ENCODE measurements at places on chromosomes 1 and 21.

DNA sequence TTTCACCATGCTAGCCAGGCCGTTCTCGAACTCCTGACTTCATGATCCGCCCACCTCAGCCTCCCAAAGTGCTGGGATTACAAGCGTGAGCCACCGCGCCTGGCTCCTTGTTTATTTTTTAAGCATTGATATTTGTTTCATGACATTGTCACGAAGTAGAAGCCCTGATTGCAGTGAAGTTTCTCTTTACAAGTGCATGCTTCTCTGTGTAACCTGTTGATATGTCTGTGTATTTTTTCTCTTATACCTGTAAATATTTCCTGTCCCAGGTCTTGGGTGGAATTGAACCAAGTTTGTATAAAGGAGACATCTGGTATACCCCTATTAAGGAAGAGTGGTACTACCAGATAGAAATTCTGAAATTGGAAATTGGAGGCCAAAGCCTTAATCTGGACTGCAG is 73.5 kb upstream of the FAM3B start:
- no peak for DNase-seq

DNA sequence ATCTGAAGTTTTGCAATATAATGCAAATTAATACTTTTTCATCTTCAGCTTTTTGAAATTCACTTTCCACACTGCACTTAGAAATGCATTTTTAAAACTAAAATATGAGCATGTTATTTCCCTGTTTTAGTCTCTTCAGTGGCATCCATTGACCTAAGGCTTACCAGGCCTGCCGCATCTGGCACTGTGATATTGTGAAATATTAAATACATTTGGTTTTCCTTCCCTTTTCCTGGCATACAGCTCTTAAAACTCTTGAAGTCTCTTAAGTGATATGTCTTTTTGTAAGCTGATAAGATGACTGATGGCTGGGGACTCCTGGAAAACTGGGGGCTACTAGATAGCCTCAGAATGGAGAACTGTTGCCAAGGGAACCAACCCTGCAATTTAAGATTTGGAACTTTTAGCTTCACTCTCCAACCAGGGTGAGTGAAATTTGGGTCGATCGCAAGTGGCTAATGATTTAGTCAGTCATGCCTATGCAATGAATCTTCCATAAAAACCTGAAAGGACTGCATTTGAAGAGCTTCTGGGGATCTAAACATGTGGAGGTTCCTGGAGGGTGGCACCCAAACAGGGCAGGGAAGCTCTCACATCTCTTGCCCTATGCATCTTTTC is 75.5 kb upstream of the PDC start:
- DNase-seq: no peak

DNA sequence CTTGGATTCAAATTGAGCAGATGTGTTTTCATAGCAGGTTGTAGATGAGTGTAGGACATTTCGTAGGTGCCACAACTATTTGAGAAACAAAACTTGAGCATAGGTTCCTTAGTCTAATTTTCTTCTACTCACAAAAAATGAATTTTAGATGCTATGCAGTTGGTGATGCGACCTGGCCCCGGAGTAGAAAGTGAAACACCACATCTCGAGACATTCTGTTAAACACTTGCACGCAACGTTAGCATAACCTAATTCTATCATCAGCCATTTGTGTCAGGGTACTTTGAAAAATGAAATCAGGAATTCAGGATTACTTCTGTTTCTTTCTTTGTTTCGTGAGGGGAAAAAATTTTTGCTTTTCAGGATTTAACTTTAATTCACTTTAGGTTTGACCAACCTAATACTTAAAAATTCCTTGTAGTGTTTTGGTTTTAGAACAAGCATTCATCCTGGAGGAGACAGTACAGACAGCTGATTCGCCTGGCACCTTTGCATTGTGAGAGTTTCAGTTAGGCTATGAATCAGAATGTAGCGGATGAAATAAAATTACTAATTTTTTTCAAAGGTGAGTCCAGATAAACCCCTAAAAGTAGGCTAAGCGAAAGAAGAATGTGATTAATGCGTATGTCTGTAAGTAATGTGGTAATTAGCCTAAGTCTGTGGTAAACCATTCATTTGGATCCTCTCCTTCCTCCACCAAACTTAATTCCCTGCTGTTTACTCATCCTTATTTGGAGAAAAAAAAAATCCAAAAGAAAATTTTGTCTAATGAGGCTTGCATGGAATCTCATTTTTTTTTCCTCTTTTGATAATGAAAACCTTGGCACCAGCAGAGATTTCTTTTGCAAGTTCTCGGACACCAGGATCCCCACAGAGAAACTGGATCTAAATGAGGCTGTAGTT is 44.9 kb downstream of the MAP3K21 start:
- no peak for DNase-seq

- DNase-seq: no peak
Measured at GRCh38 chr1:32077451-32077850, 4.7 kb downstream of the TMEM39B start.

DNA sequence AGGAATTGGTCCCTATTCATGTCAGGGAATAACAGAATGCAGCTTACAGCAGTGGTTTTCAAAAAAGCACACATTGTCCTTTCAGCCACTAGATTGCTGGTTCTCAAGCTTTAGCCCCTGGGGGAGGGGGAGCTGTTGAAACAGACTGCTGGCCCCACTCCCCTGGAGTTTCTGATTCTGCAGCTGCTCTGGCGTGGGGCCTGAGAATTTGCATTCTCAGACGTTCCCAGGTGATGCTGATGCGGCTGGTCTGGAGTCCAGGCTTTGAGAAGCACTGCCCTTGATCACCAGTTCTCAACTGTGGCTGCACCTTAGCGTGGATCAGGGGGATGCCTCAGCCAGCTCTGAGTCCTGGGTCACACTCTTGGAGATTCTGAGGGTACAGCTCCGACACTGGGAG is 62.7 kb upstream of the LAPTM5 start:
- DNase-seq: no peak

DNA sequence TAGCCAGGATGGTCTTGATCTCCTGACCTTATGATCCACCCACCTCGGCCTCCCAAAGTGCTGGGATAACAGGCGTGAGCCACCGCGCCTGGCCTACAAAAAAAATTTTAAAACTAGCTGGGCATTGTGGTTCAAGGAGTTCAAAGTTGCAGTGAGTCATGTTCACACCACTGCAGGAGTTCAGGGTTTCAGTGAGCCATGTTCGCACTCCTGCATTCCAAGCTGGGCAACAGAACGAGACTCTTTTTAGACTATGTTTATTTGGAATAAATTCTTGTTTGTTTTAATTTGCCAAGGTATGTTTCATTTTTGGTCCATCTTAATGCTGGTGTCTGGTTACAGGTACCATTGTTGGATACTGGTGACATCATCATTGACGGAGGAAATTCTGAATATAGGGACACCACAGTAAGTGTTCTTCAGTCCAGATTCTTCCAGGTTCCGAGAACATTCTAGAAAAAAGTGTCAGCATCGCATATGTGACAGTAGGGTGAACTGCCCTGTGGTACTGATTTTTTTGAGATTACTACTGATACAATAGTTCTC is 3.9 kb downstream of the PGD start:
- DNase-seq: no peak

- no peak for DNase-seq
Measured at GRCh38 chr1:2195785-2196184, 1.2 kb upstream of the FAAP20 start.

GRCh38 chr1:59298710-59299346 is 1.9 kb downstream of the FGGY start:
- no peak for DNase-seq

GRCh38 chr1:100229681-100230443 is 19.8 kb downstream of the DBT start:
- no peak for DNase-seq

DNA sequence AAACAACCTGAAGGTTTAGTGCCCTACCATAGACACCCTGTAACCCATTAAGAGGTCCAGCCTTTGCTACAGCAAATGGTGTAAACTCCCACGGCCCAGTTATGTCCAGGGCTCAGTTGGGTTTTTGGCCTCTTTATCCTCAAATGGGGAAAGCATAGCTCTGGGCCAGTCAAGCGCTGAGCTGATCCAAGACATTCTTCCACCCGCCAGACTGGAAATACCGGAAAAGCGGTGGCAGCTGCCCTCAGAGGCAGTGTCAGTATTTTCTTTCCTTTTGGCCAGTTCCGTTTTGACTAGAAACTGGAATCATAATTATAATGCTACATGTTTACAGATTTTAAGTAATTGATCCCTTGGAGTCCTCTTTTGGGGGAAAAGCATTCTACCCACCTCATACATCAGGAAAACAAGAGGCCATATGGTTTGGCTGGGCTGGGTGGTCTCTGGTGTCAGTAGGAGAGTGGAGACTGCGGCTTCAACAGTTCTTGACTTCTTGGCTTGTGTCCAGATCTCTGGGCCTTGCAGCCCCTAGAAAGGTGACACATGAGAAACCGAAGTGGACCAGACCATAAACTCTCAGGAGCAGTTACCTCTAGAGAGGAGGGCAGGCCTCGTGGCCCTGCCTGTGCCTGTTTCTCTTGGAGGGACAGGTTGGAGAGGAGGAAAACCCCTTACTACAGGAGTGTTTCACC is 30.2 kb upstream of the CLDN14 start:
- DNase-seq: no peak

DNA sequence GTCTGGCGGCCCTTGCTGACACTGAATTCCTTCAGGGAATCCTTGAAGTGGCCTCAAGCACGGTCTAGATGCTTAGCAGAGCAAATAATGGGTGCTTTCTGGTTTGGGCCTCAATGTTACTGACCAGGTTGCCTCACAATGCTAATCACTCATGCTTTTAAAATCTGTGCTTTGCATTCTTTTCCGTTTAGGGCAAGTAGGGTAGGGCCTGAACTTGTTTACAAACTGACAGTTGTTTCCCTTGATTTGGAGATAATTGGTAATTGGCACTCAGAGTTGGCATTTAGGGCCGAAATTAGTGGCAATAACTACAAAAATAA is 1.4 kb downstream of the VPS13D start:
- DNase-seq: no peak

DNA sequence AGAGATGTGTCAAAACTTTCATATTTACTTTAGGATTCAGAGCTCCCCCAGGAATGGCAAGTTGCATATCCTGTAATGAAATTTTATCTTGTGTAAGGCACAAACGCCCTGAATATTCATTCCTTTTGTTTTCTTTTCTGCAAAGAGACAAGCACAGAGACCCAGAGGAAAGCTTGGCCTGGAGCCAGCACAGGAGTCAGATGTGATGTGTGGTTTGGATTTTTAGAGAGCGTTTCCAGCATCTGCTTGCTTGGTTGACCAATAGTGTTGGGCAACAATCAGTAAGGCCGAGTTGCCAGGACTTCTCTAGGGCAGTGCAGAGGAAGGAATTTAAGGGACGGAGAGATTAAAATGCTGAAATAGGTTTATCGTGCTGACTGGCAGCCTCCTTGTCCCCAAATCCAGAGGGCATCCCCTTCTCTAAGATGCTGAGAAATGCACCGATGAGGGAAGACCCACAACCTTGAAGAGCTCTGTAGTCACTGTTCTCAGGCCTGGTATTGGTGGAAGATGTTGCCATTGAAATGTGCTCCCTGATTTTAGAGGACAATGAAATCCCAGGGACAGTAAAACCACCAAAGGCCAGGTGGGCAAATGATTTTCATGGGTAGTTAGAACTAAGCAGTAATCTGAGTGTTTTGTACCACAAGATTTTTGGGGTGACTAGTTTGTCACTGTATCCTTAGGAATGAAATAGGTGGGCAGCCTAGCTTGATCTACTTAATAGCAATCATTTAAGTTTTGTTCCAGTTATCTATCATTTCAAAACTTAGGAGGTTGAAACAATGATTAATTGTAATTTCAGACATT is 37.9 kb upstream of the RHOU start:
- no peak for DNase-seq

- no peak for DNase-seq
Measured at GRCh38 chr1:84386716-84387479, 11.4 kb upstream of the DNASE2B start.

DNA sequence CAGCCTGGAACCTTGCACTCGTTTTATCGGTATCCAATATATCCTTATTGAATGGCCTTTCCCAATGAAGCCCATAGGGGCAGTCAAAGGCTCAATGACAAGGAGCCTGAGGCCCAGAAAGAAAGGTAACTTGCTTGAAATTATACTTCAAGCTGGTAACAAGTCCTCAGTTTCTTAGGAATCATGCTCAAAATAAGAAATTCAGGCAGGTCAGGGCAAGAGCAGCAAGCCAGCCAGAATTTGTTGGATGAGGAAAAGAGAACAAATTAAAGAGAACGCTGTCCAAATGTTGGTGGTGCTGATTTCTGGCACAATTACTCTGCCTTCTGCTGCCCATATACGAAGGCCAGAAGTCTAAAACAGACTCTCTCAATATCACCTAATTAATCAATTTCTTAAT is 77.6 kb downstream of the DDX20 start:
- DNase-seq: no peak

DNA sequence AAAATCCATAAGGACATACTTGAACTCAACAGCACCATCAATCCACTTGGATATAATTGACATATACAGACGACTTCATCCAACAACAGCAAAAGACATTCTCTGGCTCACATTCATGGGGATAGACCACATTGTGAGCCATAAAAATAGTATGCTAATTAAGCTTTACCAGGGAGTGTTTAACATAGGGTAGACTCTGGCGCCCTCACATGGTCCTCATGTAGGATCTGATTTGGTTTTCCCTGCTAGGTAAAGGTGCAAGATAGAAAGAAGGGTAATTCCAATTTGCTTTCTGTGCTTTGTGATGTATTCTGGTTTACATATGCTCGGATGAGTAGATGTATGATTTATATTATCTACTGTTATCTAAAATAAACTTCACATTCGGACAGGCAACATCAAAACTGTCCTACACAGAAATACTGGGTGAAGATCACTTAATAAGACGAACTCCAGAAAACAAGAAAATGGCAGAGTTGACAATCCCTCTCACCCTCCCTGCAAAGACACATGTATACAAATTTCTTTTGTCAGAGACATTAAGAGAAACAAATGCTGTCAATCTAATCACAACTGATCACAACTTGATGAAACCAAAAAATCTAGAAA is 27.7 kb downstream of the CR1L start:
- no peak for DNase-seq

DNA sequence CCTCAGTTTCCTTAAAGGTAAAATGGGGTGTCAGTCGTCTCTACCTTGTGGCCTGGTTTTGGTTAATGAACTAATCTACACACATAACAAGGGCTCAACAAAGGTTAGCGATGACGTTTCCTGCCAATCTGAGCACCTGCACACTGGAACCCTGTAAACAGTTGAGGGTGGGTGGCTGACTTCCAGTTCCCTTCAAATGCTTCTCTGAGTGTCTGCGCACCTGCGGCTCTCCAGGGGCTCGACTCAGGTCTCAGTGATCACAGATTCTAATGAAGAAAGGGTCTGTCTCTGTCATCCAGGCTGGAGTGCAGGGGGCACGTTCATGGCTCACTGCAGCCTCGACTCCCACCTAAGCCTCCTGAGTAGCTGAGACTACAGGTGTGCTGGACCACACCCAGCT is 3.3 kb upstream of the AGPAT3 start:
- DNase-seq: no peak

- no peak for DNase-seq
Measured at GRCh38 chr1:26288311-26288941, 8.5 kb downstream of the SH3BGRL3 start.

GRCh38 chr1:53868565-53868964 is 21.0 kb downstream of the YIPF1 start:
- no peak for DNase-seq

Data from NCI-H2227 treated with DMSO at 0.1 percent for 48 hours (cell line).